Stimulated activated CD8-positive, alpha-beta memory T cell treated with anti-CD3 and anti-CD28 coated beads, Interleukin-7, amount 100 ng/mL, for 48 hours (primary cell): ENCODE measurements at places on chromosomes 2 and 18.

DNA sequence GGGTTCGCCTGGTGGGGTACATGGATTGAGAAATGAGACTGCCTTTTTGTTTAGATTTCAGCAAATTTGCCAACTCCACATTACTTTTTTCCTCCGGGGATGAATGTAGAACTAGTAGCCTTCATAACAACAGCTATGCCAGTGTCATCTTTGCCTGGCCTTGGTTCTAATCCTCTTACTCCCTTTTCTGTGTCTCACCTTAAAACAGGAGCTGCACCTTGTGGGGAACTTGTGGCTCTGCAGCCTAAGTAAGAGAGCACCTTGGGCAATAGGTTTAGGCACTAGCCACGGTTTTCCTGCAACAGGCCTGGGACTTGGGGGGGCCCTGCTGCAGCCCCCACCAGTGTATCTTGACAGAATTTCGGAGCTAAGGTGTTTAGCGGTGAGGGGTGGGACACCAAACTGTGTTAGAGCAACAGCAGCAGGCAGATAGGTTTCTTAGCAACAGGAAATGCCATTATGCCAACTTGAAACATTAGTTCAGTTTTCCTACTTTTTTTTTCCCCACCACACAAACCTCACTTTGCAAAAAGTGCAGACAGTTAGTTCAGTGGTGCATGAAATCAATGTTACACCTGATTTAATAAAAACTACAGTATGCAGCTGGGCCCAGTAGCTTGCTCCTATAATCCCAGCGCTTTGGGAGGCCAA, 173.7 kb downstream of the PRKCE start:
- DNase-seq = no peak

GRCh38 chr18:58049000-58049688, 5.1 kb downstream of the NEDD4L start:
- no peak for DNase-seq

DNA sequence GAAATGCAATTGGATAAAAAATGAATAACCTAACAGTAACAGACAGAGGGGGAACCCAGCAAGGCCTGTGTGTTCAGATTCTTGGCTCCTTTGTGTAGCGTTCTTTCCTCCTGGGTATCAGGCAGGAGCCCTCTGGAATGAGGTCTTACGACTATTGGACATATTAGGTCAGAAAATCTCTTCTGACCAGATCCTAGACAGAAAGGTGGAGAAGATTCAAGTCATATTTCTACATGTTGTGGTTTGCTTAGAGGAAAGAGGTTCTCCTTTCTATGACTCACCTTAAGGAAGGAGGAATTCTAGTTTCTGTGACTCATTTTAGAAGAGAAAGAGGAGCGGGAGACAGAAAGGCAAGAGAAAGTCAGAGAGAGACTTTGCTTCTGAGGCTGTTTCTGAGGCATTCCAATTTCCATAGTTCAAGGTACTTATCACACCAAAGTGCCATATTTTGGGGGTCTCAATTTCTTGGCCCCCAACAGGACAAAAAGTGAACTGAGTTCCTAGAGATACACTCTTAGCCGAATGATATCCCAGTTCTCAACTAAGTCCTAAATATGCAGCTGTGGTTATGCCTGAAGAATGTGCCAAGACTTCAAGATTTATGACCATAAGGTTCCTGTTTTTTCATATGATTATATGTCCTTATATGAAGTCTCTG, 618.6 kb downstream of the ZEB2 start:
- no peak for DNase-seq

DNA sequence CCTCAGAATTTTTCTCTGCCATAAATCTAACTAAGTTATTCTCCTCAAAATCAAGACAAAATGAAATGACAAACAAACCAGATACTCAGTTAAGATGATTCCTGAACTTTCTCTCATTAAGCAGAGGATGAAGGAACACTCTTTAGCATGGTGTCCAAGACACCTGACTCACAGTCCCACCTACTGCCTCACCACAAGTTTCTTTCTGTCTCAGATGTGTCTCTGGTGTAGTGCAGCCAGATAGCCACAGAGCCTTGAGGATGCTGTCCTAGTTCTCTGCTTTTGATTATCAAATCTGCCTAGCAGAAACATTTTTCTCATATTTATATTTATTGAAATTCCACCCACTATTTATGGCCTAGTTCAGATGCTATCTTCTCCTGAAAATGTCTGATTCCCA, 103.6 kb upstream of the TMEM200C start:
- no peak for DNase-seq

DNA sequence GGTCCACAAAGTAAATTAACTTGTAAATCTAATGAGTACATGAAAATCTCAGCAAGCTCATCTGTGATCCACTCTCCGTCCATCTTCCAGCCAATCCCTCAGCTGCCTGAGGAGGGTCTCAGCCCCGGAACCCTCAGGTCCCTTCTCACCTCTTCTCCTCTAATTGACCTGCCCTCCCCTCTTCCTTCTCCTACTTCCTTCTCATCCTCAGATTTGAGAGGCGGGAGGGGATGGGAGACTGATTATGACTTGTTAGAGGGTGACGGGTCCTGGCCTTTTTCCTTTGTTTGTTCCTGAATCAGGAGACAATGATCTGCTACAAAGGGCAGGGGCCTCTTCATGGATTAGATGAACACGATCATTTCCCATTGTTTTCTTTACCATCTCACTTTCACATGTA, 80.1 kb downstream of the CYBRD1 start:
- DNase-seq = no peak

- no peak for DNase-seq
Measured at GRCh38 chr18:74722237-74722636, 124.6 kb downstream of the ZNF407 start.

GRCh38 chr2:65701191-65701590, 268.8 kb upstream of the SPRED2 start:
- DNase-seq = no peak

DNA sequence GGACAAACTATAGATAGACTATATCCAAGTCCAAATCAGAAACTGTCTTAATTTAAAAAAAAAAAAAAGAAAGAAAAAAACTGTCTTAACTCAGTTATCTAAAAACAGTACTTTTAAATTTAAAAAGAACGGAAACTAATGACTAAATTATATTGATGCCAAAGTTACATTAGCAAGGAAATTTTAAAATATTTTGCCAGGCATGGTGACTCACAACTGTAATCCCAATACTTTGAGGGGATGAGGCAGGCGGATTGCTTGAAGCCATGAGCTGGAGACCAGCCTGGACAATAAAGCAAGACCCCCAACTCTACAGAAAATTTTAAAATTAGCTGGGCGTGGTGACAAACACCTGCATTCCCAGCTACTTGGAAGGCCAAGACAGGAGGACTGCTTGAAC, 30.9 kb downstream of the MEMO1 start:
- DNase-seq = no peak

DNA sequence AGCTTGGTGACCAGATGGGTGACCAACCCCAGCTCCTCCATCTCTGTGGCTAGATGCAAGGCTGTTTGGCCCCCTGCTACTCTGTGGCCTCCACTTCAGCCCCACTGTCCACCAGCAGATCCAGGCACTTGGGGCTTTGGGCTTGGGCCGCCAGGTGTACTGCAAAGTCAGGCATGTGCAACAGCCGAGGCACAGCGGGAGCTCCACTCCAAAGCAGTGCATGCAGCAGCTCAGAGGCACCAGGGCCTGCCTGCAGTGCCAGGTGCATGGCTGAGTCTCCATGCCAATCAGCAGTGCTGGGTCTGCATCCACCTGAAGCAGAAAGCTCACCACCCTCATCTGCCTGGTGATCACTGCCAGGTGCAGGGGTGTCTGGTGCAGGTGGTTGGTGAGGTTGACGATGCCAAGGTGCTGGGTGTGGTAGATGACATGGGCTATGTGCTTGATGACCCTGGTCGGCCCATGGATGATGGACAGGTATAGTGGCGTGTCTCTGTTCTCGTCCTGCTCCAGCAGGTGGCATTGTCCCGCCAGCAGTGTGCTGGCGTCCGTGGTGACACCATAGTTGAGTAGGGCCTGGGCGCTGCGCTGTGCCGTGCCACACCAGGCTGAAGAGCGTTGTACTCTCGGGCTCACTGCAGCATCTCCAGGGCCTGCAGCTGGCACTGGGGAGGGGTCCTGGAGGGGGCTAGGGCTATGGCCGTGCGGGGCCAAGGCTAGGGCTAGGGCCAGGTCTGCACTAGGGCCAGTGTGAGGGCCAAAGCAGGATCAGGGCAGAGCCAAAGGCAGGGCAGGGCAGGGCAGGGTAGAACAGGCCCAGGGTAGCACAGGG, 1.0 kb upstream of the ANKRD62 start:
- DNase-seq = no peak

- no peak for DNase-seq
Measured at GRCh38 chr2:70471129-70471528, 82.5 kb downstream of the TGFA start.

- DNase-seq = no peak
Measured at GRCh38 chr2:185583058-185583816, 155.4 kb upstream of the FSIP2 start.

GRCh38 chr2:18560797-18561085, 288 bp upstream of the RDH14 start:
- no peak for DNase-seq

DNA sequence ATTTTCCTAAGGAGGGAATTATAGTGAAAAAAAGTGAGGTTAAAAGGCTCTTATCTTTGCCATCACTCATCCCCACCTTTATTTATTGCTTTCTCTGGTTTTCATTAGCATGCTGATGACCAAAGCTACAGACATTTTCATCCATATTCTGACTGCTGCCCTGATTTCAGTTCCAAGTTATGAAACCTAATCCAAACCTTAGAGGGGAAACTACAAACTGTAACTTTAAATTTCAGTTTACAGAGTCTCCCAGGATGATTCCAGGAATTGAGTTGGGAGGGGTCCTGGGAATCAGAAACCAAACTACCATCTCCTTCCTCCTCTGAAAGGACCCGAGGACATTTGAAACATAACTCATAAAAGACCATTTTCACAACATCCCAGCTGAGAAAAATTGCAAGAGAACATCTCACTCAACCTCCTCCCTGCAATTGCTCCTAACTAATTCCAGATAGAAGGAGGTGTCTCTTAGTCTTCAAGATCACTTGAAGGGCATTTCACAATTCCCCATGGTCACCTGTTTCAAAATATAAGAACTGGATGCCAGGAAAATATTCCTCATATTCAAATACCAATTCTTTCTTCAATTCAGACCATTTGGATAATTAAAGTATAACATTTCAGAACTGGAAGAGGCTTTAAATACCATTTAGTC, 520.6 kb downstream of the TNS1 start:
- no peak for DNase-seq

GRCh38 chr2:152497481-152498052, 162.6 kb downstream of the FMNL2 start:
- no peak for DNase-seq

DNA sequence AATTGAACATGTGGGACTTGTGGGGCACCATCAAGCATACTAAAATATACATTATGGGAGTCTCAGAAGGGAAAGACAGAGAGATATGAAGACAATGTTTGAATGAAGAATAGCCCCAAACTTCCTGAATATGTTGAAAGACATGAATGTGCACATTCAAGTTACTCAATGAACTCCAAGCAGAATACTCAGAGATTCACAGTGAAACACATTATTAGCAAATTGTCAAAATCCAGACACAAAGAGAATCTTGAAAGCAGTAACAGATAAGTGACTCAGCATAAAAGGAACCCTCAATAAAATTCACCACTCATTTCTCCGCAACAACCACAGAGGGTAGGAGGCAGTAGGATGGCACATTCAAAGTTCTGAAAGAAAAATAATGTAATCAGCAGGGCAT, 8.8 kb downstream of the C2orf92 start:
- no peak for DNase-seq

- no peak for DNase-seq
Measured at GRCh38 chr18:70641156-70641775, 352.4 kb downstream of the SOCS6 start.

DNA sequence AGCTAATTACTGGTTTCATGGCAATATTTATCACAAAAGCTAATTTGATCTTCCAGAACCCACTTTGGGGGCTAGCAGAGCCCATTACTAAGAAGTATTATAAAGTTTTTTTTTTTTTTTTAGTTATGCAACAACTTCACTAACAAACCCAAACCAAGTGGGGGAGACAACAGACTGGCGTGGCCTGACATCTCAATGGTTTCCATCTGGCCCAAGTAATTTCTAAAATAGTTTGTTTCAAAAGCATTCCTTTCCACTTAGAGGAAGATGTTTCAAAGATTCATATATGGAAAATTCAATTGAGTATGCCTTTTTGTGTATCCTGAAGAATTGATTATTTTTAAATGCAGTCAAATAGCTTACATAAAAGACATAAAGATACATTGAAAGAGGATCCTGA, 367.1 kb downstream of the HRH4 start:
- DNase-seq = no peak

DNA sequence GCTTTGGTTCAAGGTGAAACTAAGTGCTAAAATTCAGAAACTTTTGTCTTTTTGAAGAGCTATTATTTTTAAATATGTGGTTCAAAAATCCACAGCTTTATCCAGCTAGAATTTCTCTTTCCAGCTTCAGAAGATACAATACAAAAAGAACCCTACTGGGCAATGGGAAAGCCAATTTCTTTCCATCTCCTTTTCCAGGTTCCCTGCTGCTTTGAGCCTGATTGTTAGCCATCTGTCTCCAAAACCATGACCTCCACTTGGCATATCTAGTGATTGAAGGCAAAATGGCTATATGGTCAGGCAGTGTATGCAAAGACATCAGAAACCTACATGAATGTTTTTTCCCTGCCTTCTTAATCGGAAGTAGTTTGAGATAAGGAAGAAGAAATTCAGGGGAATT, 134.1 kb downstream of the KCNH7 start:
- DNase-seq = no peak

DNA sequence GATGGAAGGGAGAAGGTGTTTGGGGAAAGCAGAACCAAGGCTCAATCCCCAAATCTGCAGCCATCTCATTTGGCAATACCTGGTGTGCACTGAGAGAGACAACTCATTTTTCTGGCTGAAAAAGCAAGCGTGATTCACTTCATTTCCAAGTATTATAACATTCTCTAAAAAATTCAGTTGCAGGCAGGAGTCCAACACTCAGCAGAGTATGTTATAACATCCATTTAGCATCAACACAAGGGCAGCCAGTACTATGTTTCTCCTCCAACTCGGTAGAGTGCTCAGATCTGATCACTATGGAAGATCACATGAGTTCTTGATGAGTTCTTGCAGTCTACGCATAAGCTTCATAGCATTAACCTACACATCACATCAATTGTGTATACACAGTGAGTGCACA, 99.4 kb upstream of the PID1 start:
- no peak for DNase-seq

GRCh38 chr18:51399491-51400122, 202.1 kb upstream of the MEX3C start:
- DNase-seq = no peak

DNA sequence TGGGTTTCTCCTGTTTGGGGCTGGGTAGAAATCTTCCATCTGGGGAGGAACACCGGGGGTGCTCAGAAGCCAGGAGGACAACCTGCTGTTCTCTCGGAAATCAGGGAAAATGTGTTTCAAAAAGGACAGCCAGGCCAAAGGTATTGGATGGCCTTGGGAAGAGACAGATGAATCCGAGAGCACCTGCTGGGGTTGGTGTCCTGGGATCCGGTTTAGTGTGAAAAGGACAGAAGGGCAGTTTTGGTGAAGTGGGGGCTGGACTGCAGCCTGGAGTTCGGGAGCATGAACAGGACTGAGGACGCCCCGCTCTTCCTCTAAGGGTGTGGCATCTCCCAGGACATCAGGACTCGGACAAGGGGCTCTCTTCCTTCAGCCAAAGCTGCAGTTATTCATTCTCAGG, 24.9 kb upstream of the SNTG2 start:
- no peak for DNase-seq
